CD4-positive, alpha-beta T cell (primary cell): ENCODE measurements at places on chromosomes 2 and 18.

DNA sequence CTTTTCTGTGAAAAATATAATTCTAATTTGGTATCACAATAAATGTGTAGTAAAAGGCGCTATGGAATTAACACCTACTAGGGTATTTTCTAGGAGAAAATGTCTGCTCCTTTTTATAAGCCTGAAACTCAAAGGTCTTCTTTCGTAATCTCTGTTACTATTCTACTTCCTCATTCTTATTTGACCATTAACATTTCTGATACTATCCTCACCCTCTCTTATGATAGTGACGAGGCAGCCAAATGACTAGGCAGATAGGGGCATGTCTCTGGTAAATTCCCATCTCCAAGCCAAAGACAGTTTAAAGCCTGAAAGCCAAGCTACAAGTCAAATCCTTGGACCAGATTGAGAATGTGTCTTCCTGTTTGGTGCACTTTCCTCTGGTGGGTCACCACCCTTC is 251.7 kb downstream of the LRRTM4 start:
- no peak for DNase-seq

- no peak for DNase-seq
Measured at GRCh38 chr2:38436227-38436664, 59.2 kb upstream of the ATL2 start.

DNA sequence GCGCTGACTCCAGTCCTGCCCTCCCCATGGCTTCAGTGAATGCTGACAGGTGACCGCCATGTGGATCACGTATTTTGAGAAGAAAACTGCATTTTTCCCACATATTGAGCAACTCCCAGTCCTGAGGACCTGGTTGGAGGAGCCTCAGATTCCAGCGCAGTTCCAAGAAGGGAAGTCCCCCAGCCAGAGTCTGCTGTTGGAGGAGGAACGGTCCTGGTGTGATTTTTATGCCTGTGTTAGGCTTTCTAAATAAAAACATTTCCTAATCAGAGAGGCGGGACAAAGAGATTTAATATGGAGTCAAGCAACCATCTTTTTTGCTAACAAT is 32.3 kb upstream of the COL6A3 start:
- DNase-seq = no peak

- DNase-seq = no peak
Measured at GRCh38 chr18:71329114-71329513, 1040.3 kb downstream of the SOCS6 start.
